ENCODE measurements at places on chromosomes 7 and 10.
A peak's percentile ranks its signal among the peaks of the same experiment; 100 is the strongest.

DNA sequence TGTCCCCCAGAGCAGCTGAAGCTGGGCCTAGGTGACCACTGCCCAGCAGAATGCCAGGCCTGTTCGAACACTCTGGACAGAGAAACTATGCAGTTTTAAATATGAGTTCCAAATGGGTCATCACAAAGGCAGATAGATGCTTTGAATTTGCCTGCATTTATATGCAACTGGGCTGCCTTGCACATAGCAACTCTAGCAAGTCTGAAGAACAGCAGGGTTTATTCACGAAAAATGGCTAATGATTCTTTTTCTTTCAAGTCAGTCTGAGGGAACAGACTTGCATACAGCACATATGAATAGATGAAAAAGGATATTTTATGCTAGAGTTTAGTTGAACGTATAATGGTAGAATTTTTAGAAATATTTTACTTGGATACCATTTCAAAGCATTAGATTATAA is 68.5 kb downstream of the SLC35B4 start:
- DNase-seq: no peak

GRCh38 chr10:63713191-63714144 is 192.3 kb downstream of the REEP3 start:
- DNase-seq: no peak

GRCh38 chr7:148142660-148143248 is 447.8 kb upstream of the C7orf33 start:
- no peak for DNase-seq

DNA sequence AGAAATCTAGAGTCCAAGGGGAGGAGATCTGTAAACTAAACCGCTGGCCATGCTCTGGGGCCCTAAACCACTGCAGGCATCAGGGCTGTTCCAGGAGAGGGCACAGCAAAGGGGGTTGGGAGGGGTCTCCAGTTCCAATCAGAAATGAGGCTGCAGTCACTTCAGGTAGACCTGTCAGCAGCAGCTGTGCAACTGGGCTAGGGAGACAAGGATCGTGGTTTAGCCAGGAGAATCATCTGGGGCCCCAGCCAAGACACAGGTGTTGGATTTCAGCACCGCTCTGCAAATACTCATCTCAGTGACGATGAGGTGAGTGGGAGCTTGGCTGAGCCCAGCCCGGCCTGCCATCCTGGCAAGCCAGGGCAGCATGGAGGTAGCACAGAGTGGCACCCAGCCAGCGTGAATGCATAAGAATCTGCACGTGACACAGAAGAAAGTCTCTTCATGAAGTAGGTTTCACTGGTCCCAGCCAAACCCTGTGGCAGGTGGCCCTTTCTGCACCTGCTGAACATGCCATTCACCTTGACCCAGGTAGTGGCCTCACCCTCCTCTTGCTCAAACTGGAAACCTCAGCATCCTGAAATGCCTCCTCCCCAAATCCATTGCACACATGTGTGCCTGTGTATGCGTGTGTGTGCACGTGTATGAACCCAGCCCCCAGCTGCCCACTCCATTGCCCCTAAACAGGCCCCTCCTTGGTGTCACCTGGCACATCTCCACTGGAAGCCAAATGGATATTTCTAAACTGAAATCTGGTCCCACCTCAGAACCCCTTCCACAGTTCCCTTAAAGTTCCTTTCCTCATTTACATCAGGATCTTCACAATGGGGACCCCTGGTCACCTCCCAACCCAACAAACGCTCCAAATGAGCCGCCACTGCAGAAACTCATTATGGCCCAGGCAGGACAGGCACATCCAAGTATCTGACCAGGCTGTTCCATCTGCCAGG is 9.6 kb downstream of the GPRIN2 start:
- no peak for DNase-seq

- no peak for DNase-seq
Measured at GRCh38 chr10:21520949-21521348, 4.5 kb downstream of the SKIDA1 start.

DNA sequence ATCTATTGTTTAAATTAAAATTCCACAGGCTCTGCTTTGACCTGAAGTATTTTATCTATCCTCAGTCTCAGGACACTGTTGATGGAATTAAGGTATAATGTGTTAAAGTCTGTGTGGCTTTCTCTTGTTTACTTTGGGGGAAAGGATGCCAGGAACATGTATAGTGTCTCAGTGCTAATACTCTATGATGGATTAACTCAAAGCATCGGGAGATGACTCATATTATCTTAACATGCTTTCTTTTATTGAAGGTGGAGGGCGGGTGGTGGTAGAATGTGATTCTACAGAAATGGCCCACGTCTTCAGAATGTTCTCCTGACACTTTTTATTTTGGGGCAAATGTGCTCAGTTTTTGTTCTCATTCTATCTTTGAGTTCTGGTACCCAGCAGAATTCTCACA is 189.0 kb downstream of the ANKRD30A start:
- DNase-seq: no peak

- no peak for DNase-seq
Measured at GRCh38 chr7:50631639-50632038, 66.4 kb upstream of the DDC start.

DNA sequence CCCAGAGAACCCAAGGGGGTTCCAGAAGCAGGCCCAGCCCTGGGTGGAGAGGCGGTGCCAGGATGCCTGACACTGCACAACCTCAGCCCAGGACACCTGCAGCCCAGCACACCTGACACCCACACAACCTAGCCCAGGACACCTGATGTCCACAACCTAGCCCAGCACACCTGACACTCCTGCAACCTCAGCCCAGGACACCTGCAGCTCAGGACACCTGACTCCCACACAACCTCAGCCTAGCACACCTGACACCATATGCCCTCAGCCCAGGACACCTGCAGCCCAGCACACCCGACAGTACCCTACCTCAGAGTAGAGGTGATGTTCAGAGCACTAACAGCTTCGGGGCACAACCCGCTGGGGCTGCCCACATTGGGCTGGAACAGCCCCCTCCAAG is 87.3 kb downstream of the PAXIP1 start:
- DNase-seq: no peak

- no peak for DNase-seq
Measured at GRCh38 chr7:4307316-4308204, 374.5 kb upstream of the FOXK1 start.

- no peak for DNase-seq
Measured at GRCh38 chr7:95324431-95324830, at the start of gene PON1. Gene PON1 (minus strand): TSS chr7:95324532. CDS start chr7:95324475, 57 bp downstream.

- DNase-seq: no peak
Measured at GRCh38 chr10:79357180-79357579, 9.9 kb downstream of the PPIF start.

- no peak for DNase-seq
Measured at GRCh38 chr10:91196268-91197048, 24.0 kb upstream of the PCGF5 start.

DNA sequence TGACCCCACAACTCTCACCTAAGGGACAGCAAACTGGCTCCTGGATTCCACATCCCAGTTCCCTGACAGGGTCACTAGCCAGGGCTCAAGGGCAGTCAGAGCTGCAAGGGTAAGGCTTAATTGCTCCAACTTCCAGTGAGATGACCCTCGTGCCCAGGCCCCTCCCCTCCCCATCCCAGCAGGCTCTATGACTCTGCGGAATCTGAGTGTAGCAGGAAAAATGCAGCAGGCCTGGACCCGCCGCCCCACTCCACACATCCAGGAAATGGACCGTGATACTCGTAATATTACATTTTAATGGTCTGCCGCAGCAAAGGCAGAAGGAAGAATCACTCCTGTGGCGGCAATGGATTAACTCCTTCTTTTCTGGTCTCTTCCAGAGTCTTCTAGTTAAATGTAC is 91.7 kb upstream of the CHST15 start:
- DNase-seq: no peak

GRCh38 chr7:149859369-149859768 is 14.4 kb upstream of the ATP6V0E2 start:
- no peak for DNase-seq

DNA sequence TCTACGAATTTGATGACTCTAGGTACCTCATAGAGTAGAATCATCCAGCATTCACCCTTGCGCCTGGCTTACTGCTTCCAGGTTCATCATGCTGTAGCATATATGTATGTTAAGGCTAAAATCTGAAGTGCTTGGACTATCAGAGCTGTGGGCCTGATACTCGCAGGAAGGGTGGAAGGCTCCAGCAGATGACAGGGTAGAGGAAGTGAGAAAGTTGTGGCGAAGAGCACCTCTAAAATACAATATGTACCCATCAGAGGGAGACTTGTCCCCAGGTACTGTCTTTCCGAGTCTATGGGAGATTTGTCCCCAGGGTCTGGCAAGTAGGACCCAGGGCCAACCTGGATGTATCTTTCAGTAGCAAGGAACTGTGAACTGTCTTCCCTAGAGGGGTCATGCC is 48.1 kb upstream of the PLEKHA1 start:
- DNase-seq: no peak

- DNase-seq: no peak
Measured at GRCh38 chr7:124398937-124399552, 366.2 kb upstream of the TMEM229A start.

- DNase-seq: no peak
Measured at GRCh38 chr7:159023746-159024145, 120.9 kb downstream of the VIPR2 start.

GRCh38 chr10:89367529-89367928 is 10.3 kb upstream of the IFIT1B start:
- DNase-seq: no peak

DNA sequence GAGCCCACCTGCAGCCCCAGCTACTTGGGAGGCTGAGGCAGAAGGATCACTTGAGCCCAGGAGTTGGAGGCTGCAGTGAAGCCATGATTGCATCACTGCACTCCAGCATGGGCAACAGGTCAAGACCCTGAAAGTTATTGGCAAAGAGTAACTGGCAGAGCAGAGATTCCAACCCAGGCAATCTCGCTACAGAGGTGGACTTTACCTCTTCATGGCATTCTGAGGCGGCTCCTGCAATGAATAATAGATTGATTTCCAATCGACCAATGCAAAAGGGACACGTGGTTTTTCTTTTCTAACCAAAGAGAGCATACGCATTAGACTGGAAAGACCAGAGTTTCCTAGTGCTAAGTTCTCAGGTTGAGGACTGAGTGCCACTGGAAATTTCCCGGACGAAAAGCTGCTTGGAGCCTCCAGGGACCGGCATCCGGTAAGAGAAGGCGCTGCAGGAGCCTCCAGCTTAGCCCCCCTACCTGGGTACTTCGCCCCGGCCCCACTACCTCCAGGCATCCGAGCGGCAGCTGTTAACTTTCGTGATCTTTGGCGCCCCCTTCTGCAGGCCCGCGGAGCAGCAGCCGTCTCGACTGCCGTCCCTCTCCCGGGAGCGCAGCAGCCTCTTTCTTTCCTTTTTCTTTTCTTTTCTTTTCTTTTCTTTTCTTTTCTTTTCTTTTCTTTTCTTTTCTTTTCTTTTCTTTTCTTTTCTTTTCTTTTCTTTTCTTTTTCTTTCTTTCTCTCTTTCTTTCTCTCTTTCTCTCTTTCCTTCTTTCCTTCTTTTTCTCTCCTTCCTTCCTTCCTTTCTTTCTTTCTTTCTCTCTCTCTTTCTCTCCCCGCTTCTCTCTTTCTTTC is 4.1 kb downstream of the MBLAC1 start:
- DNase-seq: peak; percentile 71

DNA sequence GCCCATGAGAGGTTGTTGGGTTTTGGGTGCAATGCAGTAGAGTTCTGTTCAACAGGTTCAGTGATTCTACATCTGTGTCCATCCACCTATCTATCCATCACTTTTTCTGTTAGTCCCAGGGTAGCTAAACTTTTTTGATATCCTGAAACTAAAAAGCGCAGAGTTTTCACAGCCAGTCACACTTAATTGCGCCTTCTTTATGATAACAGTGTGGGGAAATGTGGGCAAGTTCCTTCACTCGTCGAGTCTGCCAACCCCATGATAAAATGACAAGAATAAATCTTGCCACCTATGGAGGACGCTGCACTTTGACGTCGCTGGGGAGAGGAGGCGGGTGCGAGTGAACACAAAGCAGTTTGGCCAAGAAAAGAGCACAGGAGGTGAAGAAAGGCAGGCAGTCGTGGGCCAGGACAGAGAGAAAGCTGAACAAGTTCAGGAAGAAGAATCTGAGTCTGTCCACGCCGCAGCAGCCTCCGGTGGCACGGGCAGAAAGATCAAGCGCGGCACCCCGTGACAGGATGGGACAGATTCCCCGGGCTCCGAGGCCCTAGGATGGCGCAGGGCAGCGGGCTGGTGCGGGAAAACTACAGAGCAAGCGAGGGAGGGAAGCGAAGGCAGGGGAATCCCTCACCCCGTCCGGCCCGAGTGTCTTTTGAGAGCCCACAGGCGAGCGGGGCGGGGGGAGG is 9.2 kb downstream of the SP8 start:
- DNase-seq: no peak

- no peak for DNase-seq
Measured at GRCh38 chr10:1287971-1288401, 231.8 kb downstream of the WDR37 start.

GRCh38 chr7:98651760-98652159 is 34.7 kb downstream of the NPTX2 start:
- DNase-seq: no peak

DNA sequence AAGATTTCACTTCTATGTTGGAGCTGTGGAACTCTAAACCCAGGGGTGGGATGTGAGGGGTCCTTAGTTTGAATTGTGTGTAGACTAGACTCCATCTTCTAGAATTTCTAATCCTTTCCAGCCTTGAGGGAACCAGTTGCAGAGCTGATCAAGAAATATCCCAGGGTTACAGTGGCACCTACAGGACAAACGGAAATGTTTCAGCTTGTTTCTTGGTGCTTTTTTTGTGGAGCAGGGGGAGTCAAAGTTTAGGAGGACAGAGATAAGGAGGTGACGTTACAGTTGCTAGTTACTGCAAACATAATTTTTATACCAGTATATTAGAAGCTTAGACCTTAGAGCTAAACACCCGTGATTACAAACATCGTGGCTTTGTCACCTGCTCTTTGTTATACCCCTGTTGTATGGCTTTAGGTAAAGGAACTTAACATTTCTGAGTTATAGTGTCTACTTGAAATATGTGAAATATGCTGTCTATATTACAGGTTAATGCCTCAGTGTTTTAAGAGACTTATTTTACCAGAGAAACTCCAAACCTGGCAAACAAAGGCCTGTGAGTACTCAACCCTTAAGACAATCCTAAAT is 84.5 kb upstream of the DYNC1I1 start:
- no peak for DNase-seq

DNA sequence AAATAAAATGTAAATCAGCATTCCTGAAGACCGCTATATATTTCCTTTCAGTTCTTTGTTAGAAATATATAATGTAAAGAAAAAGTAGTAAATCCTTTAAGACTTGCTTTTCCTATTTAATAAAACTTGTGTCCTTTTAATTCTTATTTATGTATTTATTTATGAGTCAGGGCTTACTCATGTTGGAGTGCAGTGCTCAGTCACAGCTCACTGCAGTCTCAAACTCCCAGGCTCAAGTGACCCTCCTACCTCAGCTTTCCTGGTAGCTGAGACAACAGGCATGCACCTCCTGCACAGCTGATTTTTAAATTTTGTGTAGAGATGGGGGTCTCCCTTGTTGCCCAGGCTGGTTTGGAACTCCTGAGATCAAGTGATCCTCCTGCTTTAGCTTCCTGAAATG is 724.5 kb downstream of the ANKRD7 start:
- DNase-seq: no peak

- no peak for DNase-seq
Measured at GRCh38 chr7:55156919-55157763, 138.3 kb downstream of the EGFR start.

Measured in HTR-8/SVneo (cell line).